ENCODE measurements at places on chromosomes 12 and 14.

DNA sequence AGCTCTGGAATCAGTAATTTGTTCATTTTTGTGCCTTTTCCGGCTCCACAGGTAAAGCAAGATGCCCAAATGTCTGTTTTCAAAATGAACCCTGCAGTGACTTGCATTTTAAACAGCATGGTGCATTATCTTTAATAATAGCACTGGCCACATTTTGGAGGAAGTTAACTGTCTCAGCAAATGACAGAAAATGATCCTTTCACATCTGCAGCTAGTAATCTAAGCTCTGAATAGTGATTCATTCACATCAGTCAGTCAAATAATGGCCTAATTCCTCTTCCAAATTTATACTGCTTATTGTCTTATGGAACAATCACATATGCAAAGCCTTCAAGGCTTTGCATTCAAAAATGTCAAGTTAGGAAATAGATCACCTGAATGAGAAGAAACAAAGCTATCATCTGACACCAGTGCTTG lies 75.6 kb downstream of the PPM1H start:
- DNase-seq, result no peak

GRCh38 chr12:66365718-66366490 lies 63.6 kb downstream of the HELB start:
- no peak for DNase-seq

DNA sequence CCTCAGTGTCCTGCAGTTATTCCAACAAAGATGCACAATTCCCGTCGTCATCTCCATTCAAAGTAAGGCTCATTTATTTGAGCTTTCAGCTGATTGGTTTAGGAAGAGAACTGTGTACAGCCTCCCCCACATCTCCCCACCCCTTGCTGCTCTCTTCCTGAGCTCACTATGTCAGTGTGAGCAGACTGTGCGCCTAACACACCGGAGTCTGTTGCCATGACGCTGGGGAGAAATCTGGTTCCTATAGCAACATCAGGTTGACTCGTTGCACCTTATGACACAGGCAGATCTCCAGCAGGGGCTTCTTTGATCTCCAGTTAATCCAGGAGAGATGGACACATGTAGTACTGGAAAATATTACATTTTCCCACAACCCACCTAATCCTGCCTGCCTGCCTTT lies 319.4 kb downstream of the CACNA1C start:
- DNase-seq, result no peak

GRCh38 chr12:20309504-20310148 lies 58.7 kb upstream of the PDE3A start:
- no peak for DNase-seq

GRCh38 chr14:80127466-80127865 lies 83.8 kb downstream of the DIO2 start:
- DNase-seq, result no peak

GRCh38 chr12:3418609-3419390 lies 72.2 kb upstream of the PRMT8 start:
- DNase-seq, result no peak

- DNase-seq, result no peak
Measured at GRCh38 chr12:4526923-4527546, 11.7 kb upstream of the RAD51AP1 start.

GRCh38 chr12:58942345-58942744 lies 22.0 kb upstream of the LRIG3 start:
- DNase-seq, result no peak

DNA sequence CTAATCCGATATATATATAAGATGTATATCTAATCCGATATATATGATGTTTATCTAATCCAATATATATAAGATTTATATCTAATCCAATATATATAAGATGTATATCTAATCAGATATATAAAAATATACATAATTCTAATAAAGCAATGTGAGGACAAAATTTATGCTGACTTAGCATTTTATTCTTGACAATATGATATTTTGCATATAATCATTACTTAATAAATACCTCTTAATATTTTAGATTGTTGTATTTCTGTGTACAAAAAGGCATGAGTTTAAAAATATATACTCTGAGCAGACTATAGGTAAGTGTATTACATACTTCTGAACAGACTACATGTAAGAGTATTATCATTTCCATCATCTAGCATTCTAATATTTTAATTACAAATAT lies 18.9 kb downstream of the GLIPR1L2 start:
- no peak for DNase-seq

- no peak for DNase-seq
Measured at GRCh38 chr14:70622111-70622712, 19.5 kb upstream of the TTC9 start.

DNA sequence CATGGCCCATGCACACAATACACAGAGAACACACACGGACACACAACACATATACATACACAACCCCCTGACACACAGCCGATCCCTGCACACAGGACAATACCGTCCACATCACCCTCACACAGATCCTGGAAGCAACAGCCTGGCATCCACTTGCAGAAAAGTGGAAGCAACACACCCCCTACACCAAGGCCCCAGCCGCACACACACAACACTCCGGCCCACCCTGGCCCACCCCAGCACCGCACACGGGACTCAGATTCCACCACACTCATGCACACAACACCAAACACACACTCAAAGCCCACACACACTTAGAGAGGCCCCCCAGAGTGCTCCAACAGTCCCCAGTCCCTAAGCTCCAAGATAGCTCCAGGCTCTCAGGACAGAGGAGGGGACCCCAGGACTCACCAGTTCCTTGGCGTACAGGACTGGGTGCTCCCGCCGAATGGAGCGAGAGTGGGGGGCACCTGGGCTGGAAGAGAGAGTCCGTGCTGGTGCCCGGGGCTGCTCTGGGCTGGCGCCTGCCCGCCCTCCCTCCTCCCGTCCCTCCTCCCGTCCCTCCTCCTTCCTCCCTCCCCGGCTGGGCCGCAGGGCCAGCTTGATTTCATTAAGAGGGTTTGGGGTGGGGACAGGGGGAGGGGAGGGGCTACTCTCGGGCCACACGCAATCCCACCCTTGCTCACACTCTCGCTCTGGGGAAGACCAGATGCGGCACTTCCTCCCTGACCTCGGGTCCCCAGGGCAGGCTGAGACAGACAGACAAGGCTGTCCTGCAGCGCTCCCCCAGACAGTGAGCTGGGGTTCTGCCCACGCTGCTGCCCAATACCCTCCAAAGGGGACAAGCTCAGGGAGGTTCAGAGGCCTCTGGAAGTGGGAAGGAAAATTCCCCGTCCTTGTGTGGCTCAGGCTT lies at the start of gene TMEM119:
TMEM119 (minus strand) TSS at position 526 of the 913 bp plus-strand sequence. CDS start 5,701 bp downstream, outside the sequence.
- DNase-seq, result no peak
